ENCODE measurements at places on chromosomes 2 and 18. TPM values are rescaled to one million over a fixed set of nuclear protein-coding genes. Genes with fewer than 3 reads are reported as not detected.

CAB39 gene
- total RNA-seq = 176 TPM

CCDC141 gene
- total RNA-seq = 4.2 TPM

BOK gene
- 0.27 TPM for total RNA-seq

TCF7L1 gene
- total RNA-seq = 0.18 TPM

SRD5A2 gene
- total RNA-seq = not detected

C2orf92 gene
- 21.8 TPM for total RNA-seq

SPDYA gene
- total RNA-seq = 1.8 TPM

SPATA3 gene
- total RNA-seq = not detected

GPAT2 gene
- 19.1 TPM for total RNA-seq

GTF2A1L gene
- not detected for total RNA-seq

CKAP2L gene
- total RNA-seq = 27.2 TPM

DNA sequence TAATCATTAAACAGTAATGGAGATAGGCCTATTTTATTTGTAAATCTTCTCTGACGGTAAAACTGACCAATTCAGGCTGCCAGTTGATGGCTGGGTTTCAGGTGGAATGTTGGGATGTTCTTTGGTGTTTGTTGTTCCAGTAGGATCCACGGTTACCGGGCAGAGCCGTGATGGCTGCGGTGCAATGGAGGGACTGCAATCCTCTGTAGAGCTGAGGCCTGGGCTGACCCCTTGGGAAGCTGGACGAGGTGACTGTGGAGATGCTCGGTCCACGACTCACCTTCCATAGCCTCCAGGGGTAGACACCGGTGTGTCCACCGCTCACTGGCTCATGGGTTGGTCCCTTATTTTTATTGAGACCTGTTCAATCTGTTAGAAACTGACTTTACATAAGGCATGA lies 42.5 kb downstream of the ZNF519 start:
- no peak for DNase-seq

GRCh38 chr2:22929998-22930397 lies 455.0 kb upstream of the KLHL29 start:
- DNase-seq = no peak

GRCh38 chr2:130825966-130826253 lies 10.8 kb upstream of the ARHGEF4 start:
- DNase-seq = no peak

- DNase-seq = no peak
These were observed 146.3 kb upstream of the CTAGE1 start for GRCh38 chr18:22564036-22564435.

DNA sequence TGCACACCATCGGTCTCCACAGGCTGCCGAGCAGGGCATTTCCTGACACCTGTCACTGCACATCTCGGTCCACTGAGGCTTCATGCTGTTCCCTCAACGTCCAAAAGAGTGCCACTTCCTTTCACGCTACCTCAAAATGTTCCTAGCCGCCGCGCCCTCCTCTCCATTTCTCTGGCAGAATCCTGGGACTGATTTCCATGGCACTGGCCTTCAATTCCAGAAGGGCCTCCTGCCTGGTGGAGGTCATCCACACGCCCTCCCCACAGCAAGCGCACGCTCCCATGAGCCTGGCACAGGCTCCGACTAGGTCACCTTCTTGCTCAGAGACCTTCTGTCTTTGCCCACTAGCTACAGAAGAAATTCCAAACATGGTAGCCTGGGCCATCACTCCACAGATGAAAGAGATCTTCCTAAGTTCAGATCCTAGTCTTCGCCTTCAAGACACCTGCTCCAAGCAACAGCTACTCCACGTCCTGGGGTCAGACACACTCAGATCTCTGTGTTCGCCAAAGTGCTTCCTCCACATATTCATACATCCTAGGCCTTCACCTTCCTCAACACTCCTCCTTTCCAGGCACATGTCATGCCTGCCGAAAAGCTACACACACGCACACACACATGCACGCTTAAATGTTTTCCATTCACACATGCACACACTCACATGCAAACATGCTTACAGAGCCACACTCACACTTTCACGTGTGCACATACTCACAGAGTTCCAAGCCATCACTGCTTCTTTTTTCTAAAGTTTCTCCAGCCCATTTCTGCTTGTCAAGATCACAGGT lies 94.0 kb downstream of the PXDN start:
- DNase-seq = no peak

GRCh38 chr2:27956888-27957287 lies 66.4 kb downstream of the BABAM2 start:
- DNase-seq = no peak

- DNase-seq = no peak
These were observed 250.9 kb downstream of the ASXL3 start for GRCh38 chr18:33828949-33829348.

- DNase-seq = no peak
These were observed 25.8 kb upstream of the NRP2 start for GRCh38 chr2:205656461-205656860.

- DNase-seq = no peak
These were observed 668.9 kb upstream of the CHAC2 start for GRCh38 chr2:53098696-53099078.

- DNase-seq = peak; percentile 27
These were observed 82.3 kb downstream of the INPP5D start for GRCh38 chr2:233142355-233142897.

- DNase-seq = no peak
These were observed 12.1 kb downstream of the MAP4K3 start for GRCh38 chr2:39424951-39425350.

DNA sequence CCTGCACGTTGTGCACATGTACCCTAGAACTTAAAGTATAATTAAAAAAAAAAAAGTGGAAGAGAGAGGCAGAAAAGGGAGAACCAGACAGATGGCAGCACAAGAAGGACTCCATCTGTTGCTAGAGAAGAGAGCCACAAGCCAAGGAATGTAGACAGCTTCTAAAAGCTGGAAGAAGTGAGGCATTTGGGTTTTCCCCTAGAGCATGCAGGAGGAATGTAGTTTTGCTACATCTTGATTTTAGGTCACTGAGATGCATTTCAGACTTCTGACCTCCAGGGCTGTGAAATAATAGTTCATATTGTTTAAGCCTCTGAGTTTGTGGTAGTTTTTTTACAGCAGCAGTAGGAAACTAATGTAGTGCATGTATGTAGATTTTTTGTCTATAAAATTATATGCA lies 46.0 kb downstream of the CAVIN2 start:
- no peak for DNase-seq

GRCh38 chr2:207090389-207090788 lies 75.4 kb downstream of the KLF7 start:
- DNase-seq = no peak

GRCh38 chr2:192311701-192312460 lies 117.1 kb upstream of the TMEFF2 start:
- DNase-seq = no peak

DNA sequence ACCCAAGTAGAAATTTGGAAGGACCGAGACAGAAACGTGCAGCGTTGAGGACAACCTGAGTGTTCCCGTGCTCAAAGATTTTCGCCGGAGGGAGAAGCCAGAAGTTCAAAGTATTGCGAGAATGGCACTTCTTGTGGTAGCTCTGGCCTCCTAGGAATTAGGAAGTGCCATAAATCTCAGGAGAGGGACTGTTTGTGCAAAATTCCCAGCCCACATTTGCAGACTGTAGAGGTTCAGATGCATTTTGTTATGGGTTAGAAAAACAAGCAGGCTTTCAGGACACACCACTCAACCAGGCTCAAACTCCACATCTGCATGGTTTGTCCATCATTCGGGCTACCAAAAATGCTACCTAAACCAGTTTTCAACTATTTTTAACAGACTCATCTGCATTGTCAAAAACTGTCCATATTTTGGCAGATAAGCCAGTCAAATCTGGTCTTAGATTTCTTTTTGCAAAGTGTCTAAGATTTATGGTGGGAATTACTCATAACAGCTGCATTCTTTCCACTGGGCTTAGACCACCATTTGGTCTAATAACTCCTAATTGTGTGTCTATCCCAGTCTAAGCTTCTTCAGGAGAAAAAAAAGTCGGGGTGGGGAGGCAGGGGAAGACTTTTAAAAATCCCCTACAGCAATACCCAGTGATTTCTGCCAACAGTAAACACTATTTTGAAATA lies 422.9 kb downstream of the ARHGAP15 start:
- no peak for DNase-seq

DNA sequence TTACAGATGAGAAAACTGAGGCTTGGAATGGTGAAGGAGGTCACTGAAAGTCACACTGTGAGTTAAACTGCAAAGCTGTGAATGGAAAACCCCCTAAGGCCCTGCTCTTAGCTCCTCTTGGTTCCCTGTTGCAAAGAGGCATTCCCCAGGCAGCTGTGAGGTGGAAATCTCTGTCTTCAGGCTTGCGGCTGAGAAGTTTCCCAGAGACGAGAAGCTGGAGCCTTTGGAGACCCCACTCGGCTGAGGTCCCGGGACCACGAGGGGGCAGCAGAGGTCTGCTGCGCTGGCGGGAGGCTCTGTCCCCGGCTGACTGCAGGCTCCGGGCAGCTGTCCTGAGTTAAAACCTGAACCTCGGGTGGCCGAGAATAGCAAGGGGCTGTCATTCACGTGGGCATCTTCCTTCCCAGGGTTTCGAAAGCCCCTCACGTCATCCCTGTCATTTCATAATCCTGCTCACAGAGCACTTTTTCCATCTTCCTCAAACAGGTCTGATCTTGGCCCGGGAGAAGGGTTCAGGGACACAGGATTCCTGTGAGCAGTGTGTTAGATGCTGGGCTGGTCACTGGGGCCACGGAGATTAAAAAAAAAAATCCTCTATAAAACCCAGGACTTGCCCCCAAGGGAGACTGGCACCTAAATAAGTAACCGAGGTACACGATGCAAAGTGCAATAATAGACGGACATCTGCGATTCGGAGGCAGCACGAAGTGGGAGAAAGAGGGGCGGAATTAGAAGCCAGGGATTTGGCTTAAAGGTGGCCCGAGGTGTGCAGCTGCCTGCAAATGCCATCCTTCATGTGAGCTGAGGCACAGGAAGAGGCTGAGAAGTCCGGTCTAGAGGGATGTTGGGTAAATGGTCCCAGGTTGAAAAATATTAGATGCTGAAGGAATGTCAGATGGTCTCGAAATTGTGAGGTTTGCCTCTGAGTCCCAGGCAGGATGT lies 24.6 kb upstream of the ATOH8 start:
- DNase-seq = peak; percentile 47

DNA sequence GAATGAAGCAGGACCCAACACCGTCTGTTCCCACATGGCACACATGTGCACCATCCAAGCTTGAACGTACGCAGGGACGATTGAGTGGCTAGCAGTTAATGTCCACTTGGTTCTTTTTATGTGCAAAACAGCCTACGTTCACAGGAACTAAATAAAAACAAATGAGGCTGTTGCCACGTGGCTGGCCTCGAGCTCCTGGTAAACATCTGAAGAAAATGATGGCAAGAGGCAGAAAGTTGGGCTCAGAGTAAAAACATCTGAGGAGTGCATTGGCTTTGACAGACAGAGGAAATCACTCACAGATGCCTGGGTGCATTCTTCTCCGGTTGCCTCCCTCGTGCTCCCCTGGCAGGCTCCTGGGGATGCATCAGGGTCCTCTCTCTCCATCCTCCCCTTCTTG lies 177.9 kb downstream of the NRP2 start:
- no peak for DNase-seq

- DNase-seq = no peak
These were observed 501.5 kb downstream of the NR4A2 start for GRCh38 chr2:155830817-155831579.

- no peak for DNase-seq
These were observed 125.3 kb downstream of the TWIST2 start for GRCh38 chr2:238973038-238973739.

GRCh38 chr2:178280244-178280852 lies 86.0 kb downstream of the OSBPL6 start:
- no peak for DNase-seq

DNA sequence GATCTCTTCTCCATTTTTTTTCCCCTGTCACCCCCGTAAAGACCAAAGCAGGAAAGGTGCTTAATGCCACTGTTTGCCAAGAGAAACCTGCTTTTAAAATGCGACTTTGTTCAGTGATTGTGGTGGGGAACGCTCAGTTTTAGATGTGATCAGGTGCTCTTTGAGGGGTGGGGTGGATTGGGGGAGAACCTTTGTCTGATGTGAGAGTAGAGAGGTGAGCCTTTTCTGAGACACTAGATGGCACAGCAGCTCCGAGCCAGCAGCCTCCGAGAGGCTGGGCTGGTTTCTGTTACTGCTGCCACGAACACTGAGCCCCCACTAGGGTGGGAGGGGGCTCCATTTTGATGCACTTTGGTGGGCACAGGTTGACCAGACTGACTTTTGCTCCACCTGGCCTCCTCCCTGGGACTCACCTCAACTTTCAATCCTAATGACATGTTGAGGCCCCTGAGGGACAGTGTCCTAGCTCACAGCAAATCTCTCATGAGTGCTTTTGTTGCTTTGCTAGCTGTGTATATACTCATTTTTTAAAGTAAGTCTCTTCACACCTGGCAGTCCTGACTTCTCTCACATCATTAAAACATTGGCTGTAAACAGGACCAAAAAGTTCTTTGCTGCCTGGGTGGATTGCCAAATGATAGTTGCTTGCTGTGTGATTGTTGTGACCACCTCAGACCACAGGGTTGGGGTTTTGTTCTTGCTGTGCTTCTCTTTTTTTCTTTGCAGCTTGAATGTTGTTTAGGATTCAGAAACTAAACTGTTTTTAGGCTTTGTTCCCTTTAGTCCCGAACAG lies 98.2 kb upstream of the MAP3K20 start:
- DNase-seq = no peak

All from activated T-helper 2 cell treated with anti-CD3 and anti-CD28 coated beads, Interferon-gamma antibody, Interleukin-2, Interleukin-4, amounts not matched to agents 10 μg/mL and 5 μg/mL and 100 μg/mL, durations not matched to agents 14 hours and 24 hours and 36 hours (primary cell).